ENCODE measurements at places on chromosomes 11 and 22.
A peak's percentile ranks its signal among the peaks of the same experiment; 100 is the strongest.

GRCh38 chr11:19642185-19643158, 70.2 kb upstream of the NAV2 start:
- no peak for DNase-seq

GRCh38 chr22:36086170-36086490, 57.5 kb upstream of the RBFOX2 start:
- no peak for DNase-seq

- no peak for DNase-seq
Measured at GRCh38 chr22:19757140-19757984, 3.2 kb upstream of the TBX1 start.

- DNase-seq = no peak
Measured at GRCh38 chr11:114986365-114986764, 308.0 kb downstream of the NXPE2 start.

DNA sequence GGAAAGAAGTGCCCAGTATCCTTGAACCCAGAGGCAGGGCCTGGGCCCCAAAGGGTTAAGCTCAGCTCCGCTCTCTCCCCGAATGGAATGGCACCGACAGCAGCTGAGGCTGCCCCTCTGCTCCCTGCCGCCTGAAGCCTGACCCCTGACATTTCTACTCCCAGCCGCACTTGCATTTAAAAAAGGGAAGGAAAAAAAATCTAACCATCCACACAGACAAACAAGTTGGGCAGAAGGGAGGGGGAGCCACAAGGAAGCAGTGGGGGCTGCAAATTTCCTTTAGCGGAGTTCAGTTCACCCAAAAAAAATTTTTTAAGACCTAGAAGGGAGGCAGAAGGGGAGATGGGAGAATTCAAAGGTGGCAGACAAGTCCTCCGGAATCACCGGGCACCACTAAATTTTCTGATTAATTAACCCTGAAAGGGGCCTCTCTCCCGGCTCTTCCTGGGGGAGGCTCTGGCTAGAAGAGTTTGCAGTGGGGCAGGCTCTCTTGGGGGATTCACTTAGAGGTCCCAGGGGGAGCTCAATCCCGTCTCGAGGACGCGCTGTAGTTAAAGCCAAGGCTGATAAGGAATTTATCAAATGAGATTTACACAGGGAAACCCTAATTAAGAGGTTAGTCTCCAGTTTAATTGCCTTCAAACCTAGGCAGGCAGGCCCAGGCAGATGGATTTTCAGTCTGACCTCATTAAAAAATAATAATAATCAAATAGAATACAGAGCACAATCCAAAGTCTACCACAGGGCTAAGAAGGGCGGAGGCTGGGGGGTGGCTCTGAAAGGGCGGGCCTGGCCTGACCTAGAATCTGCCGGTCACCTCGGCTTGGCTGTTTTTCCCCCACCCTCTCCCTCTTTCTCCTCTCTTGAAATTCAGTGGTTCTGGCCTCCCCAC, 25.6 kb downstream of the MN1 start:
- no peak for DNase-seq

- DNase-seq = no peak
Measured at GRCh38 chr11:132248580-132248979, 878.2 kb downstream of the NTM start.

GRCh38 chr11:132080127-132080526, 709.7 kb downstream of the NTM start:
- DNase-seq = no peak

DNA sequence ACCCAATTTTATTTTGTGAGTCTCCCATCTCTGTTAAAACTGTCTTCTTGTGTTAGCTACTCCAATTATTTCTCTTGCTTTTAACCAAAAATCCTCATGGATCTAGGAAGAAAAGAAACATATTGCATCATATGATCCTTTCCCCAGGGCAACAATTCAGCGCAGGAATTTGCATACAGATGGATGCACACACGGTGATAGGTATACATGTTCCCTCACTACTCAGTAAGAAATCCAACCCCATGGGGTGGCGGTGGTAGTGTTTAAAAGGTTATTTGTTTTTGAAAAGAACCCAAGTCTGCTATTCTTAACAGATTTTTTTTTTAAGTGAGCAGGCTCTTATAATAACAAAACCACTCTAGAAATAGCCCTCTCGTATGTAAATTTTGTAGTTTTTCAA, 4.2 kb upstream of the SYN3 start:
- no peak for DNase-seq

- no peak for DNase-seq
Measured at GRCh38 chr11:30424844-30425243, 101.9 kb downstream of the ARL14EP start.

DNA sequence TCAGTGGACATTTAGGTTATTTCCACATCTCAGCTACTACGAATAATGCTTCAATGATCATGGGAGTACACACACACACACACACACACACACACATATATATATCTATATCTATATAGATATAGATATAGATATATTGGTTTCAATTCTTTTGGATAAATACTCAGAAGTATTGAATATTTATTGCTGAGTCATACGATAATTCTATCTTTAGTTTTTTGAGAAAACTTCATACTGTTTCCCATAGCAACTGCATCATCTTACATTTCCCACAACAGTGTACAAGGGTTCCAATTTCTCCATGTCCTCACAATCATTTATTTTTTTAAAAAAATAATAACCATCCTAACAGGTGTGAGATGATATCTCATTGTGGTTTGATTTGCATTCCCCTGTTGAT, 7.1 kb downstream of the OR9Q2 start:
- no peak for DNase-seq

- DNase-seq = no peak
Measured at GRCh38 chr11:111303461-111303860, 5.1 kb downstream of the POU2AF3 start.

- no peak for DNase-seq
Measured at GRCh38 chr22:40853961-40854360, 2.5 kb downstream of the ST13 start.

DNA sequence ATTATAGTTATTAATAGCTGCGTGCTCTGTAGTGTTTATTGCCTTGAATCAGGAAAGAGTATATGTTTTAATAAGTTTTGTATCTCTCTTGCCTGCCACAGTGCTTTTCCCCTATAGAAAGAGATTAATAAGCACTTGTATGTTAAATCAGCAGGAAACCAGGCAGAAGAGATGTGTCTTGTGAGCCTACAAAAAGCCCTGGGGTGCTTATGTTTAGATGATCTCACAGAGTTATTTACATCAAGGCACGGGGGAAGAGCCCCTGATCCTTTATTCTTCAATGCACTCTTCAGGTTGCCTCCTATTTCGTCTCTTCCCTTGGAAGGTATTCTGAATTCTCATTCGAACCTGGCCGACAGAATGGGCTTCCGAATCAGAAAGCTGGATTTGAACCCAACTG, 183.0 kb downstream of the MAML2 start:
- DNase-seq = no peak

- DNase-seq = no peak
Measured at GRCh38 chr11:95065336-95065735, 1.4 kb upstream of the SRSF8 start.

DNA sequence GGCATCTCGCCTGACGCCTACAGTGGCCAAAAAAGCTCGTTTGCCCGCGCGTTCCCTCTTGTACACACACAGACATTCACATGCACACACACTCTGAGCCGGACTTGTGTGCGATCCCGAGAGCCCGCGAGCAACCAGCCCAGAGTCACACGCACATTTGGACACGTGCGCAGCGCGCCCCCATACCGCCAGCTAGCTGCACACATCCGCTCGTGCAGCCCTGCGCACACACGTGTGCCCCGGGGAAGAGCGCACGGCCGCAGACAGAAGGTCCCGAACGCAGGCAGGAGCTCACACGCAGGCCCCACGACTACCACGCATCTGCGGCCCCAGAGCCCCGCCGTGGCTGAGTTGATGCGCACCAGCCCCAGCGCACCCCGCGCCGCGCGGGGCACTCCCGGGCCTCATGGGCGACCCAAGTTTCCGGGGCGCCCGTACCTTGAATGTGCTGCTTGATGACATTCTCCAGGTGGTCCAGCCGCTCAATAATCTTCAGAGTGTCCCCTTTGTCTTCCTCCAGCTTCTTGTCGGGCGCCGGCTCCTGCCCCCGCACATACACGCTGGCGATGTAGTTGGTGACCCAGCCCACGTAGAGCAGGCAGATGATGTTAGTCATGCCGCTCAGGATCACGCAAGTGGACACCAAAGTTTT, 758 bp downstream of the GALNT18 start:
- no peak for DNase-seq

DNA sequence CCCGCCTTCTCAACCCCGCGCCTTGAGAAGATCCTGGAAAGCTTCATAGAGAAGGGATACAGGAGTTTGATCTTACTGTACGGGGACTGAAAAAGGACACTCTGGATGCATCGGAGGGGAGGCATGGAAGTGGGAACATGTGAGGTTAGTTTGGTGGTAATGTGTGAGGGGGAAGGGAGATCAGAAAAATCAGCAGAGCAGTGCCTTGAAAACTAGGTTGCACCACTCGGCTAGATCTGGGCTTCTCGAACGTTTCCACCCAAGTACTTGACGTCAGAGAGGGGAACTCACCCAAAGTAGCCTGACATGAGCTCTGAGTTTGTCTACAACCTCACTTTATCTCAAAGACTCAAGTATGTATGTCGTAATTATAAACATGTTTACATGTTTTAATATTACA, 14.5 kb downstream of the USP35 start:
- DNase-seq = peak; percentile 22

DNA sequence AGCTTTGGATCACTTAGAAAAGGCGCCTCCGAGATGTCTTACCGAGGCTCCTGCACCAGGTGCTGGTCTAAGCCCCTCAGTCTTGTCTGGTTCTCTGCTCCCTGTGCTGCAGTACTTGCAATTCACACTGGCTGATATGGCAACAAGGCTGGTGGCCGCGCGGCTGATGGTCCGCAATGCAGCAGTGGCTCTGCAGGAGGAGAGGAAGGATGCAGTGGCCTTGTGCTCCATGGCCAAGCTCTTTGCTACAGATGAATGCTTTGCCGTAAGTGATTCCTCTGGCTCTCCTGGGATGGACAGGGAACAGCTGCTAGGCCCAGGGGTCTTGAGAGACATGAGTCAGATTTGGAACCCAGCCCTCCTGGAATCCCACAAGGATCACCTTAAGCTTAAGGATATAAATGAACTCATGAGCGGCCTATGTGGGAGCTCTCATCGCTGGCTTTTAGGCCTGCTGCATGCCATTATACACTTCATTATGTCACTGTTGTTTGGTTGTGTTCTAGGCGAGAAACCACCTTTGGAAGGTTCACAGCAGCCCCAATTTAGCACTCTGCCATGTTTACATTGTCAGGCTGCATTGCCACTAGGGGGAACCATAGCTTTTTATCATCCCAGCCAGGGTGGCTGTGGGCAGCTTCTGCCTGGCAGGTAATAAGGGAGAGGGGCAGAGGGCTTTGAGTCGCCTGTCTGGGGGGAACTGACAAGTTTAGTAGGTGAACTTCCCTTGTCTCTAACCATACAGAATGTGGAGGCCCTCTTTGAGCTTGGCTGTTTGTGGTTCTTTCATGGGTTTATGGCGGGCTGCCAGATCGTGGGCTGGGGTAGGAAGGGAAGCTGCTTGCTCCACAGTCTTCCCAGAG, 8.5 kb downstream of the ACAD8 start:
- no peak for DNase-seq

DNA sequence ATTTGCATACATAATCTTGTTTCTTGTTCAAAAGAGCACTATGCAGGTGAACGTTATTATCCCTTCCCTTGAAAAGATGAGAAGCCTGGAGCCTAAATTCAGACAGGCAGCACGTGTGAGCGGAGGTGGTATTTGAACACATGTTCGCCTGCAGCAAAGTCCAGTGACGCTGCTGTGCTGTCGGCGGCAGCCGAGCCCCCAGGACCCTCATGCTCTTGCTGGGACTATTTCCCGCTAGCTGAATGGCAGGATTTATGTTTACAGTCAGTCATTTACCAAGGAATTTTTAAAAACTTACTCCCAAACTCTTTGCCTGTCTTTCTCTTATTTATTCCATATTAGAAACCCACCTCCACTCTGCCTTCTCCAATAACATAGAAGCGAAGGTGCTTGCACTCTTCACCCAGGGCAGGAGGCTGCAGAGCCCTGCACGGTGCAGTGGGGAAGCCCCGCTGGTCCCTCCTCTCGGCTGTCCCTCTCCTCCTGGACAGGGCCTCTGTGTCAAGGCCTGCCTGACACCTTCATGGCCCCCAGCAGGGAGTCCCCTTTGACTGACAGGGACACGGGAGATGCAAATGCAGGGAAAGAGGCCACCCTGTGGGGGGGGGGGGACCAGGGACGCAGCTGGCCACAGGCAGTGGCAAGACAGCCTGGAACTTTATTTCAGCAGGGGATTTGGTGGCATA, 528.5 kb upstream of the B3GAT1 start:
- no peak for DNase-seq

- DNase-seq = no peak
Measured at GRCh38 chr11:26860091-26860780, 133.7 kb upstream of the FIBIN start.

DNA sequence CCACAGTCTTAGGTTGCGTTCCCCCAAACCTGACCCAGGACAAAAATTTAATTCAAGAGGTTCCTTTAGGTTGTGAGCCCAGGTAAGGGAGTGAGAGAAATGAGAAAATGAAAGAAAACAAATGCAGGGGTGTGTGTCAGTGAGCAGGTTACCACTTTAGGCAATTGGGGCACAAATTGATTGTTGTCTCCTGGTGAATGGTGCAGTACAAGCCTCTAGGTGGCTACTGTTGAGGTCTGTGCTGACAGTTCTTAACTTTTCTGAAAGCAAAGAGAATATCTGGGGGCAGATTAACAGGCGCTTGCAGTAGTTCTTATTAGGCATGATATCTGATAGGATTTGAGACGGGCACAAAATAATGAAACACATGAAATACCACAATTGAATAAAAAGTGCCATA, 894.6 kb downstream of the FAM181B start:
- no peak for DNase-seq

DNA sequence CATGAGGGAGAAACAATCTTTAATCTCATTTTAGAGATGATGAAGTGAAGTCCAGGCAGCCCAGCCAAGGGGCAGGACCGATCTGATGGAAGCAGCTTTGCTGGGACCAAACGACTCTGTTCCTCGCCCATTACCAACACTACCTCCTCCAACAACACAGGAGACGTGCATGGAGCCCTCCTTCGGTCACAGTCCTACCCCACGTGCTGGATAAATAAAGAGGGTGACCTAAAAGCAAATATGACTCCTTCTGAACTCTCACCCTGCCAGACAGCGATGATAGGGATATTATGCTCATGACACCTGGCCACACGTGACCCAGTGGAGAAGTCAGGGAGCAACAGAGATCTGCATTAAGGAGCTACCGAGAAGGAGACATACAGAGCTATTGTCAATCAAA, 26.0 kb downstream of the SCGB1A1 start:
- DNase-seq = no peak

GRCh38 chr22:37019309-37020191, at the start of the genes MPST and TST:
MPST (plus strand) TSS chr22:37019742; CDS start chr22:37019837, 95 bp downstream.
TST (minus strand) TSS chr22:37019447; CDS start chr22:37018732, 715 bp downstream.
- DNase-seq = peak; percentile 14

DNA sequence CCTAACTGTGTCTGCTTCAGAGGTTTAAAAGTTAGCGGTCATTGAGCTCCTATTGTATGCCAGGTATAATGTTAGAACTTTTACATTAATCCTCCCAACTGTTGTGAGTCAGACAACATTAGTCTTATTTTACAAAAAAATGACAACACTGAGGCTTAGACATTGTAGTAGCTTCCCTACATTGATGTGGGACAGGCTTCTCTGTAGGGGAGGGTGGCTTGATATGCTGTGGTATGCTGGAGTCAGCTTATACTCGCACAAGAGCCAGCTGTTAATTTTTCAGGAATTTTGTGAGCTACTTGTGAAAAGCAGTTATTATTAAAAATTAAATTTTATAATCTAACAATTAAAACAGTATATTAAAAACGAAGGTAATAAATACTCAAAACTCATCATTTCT, 64.8 kb upstream of the NAV2 start:
- no peak for DNase-seq

- no peak for DNase-seq
Measured at GRCh38 chr11:96055706-96056387, 131.9 kb upstream of the MTMR2 start.

GRCh38 chr11:117612177-117612576, 184.8 kb downstream of the DSCAML1 start:
- DNase-seq = no peak

Measured in CD8-positive, alpha-beta memory T cell (primary cell).